Tongue (tissue), 3 donors: ENCODE measurements at places on chromosomes 2 and 18. TPM values are rescaled to one million over a fixed set of nuclear protein-coding genes. Genes with fewer than 3 reads are reported as not detected.

Gene UGT1A10
- not detected for total RNA-seq

Gene STARD6
- not detected for total RNA-seq

Gene OR6B2
- not detected for total RNA-seq

DNA sequence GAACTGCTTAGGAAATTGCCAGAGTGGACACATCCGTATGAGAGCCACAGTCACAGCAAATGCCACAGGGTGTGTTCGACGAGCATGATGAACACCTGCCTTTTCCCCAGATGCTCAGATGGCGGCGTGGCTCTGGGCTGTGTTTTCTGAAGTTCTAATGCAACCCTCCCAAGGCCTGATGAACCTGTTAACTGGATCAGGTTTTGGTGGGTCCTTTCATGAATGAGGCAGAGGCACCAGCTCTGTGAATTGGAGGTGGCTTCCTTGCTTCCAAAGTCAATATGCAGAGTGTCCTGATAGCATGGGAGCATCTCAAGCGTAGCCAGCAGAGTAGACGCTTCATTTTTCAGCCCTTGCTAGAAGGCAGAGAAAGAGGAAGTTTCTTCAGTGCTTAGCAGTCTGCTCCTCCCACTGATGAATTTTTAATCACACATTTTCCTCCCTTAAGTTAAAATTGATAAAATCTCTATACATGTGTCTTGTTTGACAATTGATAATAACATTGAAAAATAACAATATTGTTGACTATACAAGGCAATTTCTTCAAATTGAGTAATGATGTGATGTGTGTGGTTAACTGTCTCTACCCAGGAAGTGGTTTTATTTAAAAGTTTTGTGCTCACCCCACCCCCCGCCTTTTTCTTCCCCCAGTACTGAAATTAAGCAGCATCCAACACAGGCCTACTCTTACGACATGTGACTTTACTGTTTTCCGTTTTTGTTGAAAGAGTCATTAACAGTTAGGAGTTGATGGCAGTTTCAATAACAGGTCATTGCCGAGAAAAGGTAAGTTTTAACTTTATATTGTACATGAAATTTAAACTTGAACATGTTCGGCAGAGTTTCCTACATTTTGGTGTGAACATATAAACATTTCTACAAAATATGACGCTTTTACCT is at the start of gene ARHGAP15:
ARHGAP15 (plus strand) TSS at position 739 of the 900 bp plus-strand sequence.
- DNase-seq, result peak; percentile 2

DNA sequence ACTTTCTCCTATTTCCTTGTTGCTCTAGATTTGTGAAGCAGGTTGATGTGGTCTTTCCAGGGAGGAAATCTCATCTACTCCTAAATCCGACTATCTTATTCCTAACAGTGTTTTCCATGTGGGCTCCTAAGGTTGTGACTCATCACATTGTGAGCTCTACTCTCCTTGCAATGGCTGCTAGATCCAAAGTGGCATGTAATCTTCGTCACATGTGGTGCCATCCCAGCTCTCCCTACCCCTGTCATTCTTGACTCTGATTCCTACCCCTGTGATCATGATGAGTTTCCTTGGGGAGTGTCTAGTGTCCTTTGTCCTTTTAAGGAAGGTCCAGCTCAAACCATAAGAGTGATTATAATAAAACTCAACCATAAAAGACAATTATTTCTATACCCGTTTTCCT is 47.3 kb upstream of the GULP1 start:
- no peak for DNase-seq

- DNase-seq, result peak; percentile 19
These were observed 24.4 kb downstream of the SCN9A start for GRCh38 chr2:166351319-166351718.

GRCh38 chr2:185785851-185786473 is 47.4 kb downstream of the FSIP2 start:
- no peak for DNase-seq

DNA sequence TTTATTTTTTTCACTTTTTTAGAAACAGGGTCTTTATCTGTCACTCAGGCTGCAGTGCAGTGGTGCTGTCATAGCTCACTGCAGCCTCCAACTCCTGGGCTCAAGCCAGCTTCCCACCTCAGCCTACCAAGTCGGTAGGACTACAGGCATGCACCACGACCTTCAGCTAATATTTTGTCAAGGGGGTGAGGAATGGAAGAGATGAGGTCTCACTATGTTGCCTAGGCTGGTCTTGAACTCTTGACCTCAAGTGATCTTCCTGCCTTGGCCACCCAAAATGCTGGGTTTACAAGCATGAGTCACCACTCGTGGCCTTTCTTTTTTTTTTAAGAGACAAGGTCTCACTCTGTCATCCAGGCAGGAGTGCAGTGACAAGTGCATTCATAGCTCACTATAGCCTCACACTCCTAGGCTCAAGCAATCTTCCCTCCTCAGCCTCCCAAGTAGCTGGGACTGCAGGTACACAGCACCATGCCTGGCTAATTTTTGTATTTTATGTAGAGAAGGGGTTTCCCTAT is 13.4 kb downstream of the PPP1R7 start:
- no peak for DNase-seq

DNA sequence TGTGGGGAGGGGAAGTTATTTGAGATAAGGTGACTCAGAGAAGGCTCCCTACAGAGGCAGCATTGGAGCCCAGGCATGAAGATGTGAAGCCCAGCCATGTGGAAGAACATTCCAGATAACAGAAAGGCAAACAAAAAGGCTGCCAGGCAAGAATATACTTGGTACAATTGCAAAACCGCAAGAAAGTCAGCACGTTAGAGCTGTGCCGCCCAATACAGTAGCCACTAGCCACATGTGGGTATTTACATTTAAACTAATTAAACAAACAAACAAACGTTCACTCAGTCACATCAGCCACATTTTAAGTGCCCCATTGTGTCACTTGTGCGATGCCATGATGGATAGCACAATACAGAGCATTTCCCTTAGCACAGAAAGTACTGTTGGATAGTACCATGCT is 179.6 kb downstream of the SATB2 start:
- DNase-seq, result no peak
